ENCODE measurements at places on chromosomes 2 and 18. TPM values are rescaled to one million over a fixed set of nuclear protein-coding genes. Genes with fewer than 3 reads are reported as not detected.

GRCh38 chr2:190744041-190744440 is 95.2 kb downstream of the NAB1 start:
- no peaks in the 10 kb centered on the region for H3K27me3 ChIP-seq
- no peaks in the 10 kb centered on the region for H3K36me3 ChIP-seq
- H3K4me1 ChIP-seq: no peaks in the 10 kb centered on the region
- no peak overlapping the region for H3K4me3 ChIP-seq

DNA sequence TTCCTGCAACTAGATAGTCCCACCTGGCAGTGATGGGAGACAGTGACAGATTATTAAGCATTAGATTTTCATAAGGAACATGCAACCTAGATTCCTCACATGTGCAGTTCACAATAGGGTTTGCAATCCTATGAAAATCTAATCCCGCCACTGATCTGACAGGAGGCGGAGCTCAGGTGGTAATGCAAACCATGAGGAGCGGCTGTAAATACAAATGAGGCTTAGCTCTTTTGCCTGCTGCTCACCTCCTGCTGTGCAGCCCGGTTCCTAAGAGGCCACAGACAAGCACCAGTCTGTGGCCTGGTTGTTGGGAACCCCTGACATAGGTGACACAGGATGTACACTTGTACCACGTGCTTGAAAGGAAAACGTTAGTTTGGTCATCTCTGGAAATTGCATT is 41.6 kb downstream of the CDH19 start:
- H3K4me3 ChIP-seq: no peak overlapping the region
- no peak for DNase-seq
- H3K4me1 ChIP-seq: no peaks in the 10 kb centered on the region
- H3K36me3 ChIP-seq: no peaks in the 10 kb centered on the region

The FHL2 gene
- polyA plus RNA-seq: 112 TPM

GRCh38 chr18:55246278-55246677 is 287.0 kb upstream of the CCDC68 start:
- H3K27ac ChIP-seq: no peak overlapping the region
- no peaks in the 10 kb centered on the region for H3K27me3 ChIP-seq
- no peaks in the 10 kb centered on the region for H3K4me1 ChIP-seq

The SH3RF3 gene
- 0.22 TPM for polyA plus RNA-seq

DNA sequence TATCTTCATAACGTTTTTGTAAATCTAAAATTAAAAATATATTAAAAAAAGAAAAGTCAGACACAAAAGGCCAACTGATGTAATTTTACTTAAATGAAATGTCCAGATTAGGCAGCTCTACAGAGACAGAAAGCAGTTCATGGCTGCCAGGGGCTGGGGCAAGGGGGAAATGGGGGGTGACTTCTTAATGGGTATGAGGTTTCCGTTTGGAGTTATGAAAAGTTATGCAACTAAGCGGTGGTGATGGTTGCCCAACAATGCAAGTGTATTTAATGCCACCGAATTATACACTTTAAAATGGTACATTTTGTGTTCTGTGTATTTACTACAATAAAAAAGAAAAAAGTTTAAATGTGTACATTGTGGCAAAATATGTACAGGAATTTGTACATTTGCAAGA is 70.2 kb upstream of the TEX51 start:
- H3K27me3 ChIP-seq: no peaks in the 10 kb centered on the region
- no peaks in the 10 kb centered on the region for H3K36me3 ChIP-seq
- no peak overlapping the region for H3K4me3 ChIP-seq
- H3K27ac ChIP-seq: no peak overlapping the region
- no peak for DNase-seq
- no peaks in the 10 kb centered on the region for H3K4me1 ChIP-seq

GRCh38 chr18:60804415-60804814 is 431.8 kb upstream of the MC4R start:
- no peak overlapping the region for H3K4me3 ChIP-seq
- H3K27ac ChIP-seq: no peak overlapping the region
- no peaks in the 10 kb centered on the region for H3K36me3 ChIP-seq

GRCh38 chr2:86301711-86302202 is 35.7 kb downstream of the REEP1 start:
- no peaks in the 10 kb centered on the region for H3K36me3 ChIP-seq
- no peaks in the 10 kb centered on the region for H3K27me3 ChIP-seq
- H3K27ac ChIP-seq: peak overlapping the region; percentile 71
- no peak overlapping the region for H3K4me3 ChIP-seq

The TCF23 gene
- not detected for polyA plus RNA-seq

The TMEM178A gene
- 2.7 TPM for polyA plus RNA-seq

The SLC30A3 gene
- 0.06 TPM for polyA plus RNA-seq

The IAH1 gene
- 79.2 TPM for polyA plus RNA-seq

DNA sequence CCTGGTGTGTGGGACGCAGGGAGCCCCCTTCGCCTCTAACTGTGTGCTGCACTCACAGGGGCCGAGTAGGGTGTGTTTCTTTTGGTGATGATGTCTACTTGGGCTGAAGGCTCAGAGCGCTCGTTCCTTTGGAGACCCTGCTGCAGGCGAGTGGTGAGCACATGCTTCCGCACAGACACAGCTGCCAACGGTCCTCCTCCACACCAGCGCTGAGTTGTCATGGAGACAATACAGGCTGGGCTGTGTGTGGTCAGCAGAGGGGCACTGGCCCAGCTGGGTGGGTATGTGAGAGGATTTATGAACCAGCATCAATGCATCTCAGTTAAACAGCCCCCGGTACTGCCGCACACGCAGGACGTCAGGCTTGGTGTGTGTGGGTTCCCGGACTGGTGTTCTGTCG is 143.5 kb downstream of the SH3RF3 start:
- DNase-seq: no peak
- no peaks in the 10 kb centered on the region for H3K36me3 ChIP-seq
- H3K4me1 ChIP-seq: peaks cover 2% of the 10 kb centered on the region
- H3K27ac ChIP-seq: no peak overlapping the region
- no peak overlapping the region for H3K4me3 ChIP-seq

DNA sequence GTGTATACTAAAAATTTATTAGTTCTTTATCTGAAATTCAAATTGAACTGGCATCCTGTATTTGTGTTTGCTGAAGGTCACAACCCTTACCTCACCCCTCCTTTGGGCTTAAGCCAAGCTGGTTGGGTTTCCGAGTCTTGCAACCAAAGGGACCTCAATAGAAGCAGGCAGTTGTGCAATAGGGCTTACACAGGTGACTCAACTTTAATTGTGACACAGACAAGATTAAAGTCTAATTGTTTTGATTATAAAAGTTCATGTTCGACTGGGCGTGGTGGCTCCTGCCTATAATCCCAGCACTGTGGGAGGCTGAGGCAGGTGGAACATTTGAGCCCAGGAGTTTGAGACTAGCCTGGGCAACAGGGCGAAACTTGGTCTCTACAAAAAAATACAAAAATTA is 71.5 kb downstream of the RAB31 start:
- no peak overlapping the region for H3K27ac ChIP-seq
- DNase-seq: peak; percentile 77
- no peaks in the 10 kb centered on the region for H3K4me1 ChIP-seq
- H3K36me3 ChIP-seq: no peaks in the 10 kb centered on the region

DNA sequence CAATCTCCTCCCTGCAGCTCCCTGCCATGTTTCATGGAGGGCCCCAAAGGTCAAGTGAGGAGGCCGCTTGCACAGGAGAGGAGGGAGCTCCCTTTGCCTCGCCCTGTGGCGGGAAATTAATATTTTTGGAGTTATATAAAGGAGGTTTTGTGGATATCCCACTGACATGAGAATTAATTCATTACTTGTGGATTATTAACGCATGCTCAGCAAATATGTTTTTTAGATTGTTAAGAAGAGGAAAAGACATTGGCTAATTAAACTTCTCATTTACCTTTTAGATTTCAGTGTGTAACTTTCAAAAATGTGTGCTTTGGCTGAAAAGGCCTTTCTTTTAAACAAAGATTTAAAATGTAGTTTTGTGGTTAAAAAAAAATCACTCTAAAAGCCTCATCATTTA is 474.0 kb downstream of the SOCS6 start:
- H3K27me3 ChIP-seq: no peaks in the 10 kb centered on the region
- no peaks in the 10 kb centered on the region for H3K4me1 ChIP-seq
- no peak overlapping the region for H3K27ac ChIP-seq
- DNase-seq: no peak

Measured in small intestine (tissue), 16 donors.